Transverse colon (tissue), 4 donors: ENCODE measurements at places on chromosomes 7 and 10. TPM values are rescaled to one million over a fixed set of nuclear protein-coding genes. Genes with fewer than 3 reads are reported as not detected.

DNA sequence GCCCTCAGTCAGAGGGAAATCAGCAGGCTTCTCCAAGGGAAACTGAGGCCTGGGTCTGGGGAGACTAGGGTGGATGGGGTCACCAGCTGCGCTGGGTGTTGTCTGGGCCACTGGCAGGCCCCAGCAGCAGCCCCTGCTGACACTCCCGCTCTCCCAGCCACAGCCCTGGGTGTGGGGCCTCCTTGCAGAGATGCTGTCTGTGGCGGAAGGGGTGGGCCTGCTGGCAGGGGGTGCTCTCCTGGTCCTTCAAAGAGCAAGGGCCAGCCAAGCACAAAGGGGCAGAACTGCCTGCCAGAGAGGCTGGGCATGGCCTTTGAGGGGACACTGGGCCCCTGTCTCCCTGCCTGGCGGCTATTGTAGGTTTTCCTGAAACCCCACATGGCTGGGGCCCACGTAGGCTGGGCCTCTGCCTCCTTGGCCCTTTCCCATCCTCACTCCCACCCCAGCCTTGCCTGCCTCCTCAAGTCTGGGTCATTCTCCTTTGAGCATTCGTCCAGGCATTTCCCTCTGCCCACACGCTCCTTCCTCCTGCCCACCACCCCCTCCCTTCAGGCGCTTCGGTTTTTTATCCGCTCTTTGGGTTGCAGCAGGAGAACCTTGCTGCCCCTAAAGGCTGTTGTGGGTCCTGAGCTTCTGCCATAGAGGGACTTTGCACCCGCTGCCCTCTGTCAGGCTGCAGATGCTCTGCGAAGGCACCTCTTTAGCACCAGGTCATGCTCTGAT lies 9.1 kb downstream of the COL13A1 start:
- DNase-seq = no peak

DNA sequence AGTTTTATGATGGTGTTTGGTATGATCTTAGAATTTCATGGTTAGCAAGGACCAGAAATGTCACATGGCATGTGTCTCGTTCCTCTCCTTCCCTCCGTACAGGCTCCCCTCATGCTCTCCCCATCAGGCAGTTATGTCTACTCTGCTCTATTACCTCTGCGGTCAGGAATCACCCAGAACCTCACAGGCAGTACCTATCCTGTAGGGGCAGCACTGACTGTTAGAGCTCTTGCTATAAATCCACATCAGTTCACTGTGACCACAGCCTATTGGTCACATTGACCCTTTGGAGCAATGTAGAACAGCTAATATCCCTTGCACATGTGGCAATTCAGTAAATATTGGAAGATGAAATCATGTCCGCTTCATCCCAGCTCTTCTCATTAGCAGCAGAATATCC lies 151.8 kb downstream of the WNT2 start:
- DNase-seq = no peak

DNA sequence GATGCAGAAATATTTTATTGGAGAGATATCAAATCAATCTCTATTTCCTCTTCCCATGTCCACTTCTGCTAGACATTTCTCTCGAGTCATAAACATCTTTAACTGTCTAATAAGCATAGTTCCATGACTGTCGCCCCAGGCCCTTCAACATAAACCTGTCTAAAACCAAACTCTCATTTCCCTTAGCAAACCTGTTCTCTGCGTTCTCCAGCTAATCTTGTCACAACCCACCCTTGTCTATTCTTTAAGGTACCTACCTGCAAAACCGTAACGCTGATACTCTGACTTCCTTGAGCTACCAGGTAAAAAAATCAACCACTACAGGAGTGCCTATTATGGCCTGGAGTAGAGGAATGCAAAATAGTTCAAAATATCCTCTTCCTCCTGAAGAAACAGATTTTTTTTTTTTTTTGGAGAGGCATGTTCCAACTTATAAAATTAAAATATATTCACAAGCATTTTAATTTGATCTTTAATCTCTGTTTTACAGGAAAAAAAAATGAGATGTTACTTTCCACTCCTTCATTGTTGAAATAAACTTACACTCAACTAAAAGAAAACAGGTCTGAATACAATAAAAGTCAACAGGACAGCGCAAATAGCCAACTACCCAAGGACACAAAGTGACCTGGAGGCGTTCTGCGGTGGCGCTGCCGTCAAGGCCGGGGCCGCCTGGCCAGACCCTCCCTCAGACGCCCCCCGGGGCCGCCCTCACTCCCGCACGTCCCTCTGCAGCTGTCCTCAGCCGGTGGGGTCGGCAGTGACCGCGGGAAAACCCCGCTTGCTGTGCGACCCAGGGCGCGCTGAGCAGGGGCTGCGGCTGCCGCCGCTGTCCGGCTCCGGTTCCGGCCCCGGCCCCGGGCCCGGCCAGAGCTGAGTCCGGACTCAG lies 765 bp downstream of the SLC25A40 start:
- DNase-seq = peak; percentile 41

- no peak for DNase-seq
Measured at GRCh38 chr7:134197345-134197744, 70.2 kb downstream of the LRGUK start.

- DNase-seq = no peak
Measured at GRCh38 chr10:127351542-127351941, 155.2 kb upstream of the INSYN2A start.

DNA sequence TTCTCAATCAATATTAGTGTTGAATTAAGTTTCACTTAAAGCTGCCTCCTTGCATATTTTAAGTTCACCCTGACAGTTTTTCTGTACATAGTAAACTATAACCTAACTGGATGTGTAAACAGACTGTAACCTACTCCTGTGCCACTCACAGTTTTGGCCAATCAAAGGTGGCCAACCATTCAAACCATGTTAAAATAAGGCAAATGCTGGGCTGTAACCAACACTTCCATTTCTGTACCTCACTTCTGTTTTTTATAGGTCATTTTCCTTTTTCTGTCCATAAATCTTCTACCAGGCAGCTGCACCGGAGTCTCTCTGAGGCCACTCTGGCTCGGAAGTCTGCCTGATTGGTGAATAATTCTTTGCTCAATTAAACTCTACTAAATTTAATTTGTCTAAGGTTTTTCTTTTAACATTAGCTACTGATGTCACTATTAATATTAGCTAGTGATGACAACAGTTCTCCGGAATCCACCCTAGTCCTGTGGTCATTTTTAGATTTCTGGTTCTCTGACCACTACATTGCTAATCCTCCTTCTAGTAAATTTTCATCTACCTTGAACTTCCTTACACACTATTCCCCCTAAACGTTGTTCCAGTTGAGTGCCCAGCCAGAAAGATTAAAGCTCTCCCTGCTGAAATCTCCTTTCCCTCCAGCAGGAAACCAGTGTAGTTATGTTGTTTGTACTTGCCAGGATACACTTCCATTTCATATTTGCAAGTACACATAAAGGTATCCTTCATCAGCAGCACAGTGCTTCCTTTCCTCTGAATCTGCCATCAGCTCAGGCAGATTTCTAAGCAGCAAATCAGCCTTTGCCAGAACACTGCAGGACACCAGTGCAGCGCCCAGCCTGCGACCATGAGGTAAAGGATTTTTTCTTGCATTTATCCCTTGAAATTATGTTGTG lies 18.6 kb upstream of the IFIT2 start:
- no peak for DNase-seq

DNA sequence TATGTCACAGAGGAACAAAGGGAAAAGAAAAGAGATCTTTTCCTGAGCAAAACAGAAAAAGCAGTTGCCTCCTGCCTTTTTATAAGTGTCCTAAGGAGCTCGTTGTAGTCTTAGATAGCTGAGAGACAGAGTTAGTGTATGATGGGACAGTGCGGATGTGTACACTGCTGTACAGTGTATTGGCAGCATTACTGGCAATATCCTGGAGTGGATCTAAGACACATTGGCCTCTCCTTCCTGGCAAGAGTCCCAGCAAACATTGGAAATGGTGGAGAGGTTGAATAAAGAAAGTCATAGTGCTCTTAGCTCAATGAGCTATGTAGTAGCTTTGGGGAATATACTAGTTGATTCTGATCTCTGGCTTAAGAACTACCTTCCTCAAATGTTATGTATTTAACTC lies 22.7 kb downstream of the GARS1 start:
- DNase-seq = no peak

GRCh38 chr7:34219153-34219718 lies 313.9 kb downstream of the BMPER start:
- DNase-seq = no peak

DNA sequence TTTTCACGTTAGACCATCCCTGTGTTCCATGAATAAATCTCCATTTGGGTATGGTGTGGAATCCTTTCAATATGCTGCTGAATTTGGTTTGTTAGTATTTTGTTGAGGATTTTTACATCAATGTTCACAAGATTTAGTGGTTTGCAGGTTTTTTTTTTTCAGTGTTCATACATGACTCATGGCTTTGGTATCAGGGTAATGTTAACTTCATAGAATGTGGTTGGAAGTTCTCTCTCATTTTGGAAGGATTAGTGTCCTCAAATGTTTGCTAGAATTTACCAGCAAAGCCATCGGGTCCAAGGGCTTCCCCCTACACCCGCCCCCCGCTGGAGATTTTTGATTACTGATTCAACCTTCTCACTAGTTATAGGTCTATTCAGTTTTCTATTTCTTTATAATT lies 398.0 kb downstream of the NXPH1 start:
- no peak for DNase-seq

GRCh38 chr10:121168545-121169216 lies 317.5 kb downstream of the WDR11 start:
- no peak for DNase-seq

DNA sequence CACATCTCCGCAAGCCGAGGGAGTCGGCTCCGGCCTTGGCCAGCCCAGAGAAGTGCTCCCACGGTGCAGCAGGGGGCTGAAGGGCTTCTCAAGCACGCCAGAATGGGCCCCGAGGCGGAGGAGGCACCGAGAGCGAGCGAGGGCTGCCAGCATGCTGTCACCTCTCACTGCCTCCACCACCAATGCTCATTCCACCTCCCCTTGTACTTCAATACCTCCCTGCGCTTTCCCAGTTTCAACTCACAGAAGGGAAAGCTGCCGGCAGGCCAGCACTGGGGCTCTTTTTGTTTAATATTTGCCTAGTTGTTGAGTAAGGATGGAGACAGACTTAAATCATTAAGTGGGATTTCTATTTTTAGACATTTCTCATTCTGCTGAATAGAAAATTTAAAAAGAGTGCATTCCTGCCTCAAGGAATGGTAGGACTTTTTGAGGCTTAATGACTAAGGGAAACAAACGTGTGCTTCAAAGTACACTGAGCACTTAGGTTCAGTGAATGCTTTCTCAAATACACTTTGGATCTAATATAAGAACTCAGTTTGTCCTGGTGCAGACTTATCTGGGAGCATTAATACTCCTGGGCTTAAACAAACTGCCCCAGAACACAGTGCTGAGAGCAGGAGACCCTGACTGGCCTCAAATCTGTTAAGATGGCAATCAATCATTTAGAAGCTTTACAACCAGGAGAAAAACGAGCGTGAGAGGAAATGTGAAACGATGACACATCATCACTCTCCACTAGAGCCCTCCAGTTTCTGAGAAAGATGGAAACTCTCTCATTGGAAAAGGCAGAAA lies 131.2 kb downstream of the RALA start:
- DNase-seq = no peak

- DNase-seq = no peak
Measured at GRCh38 chr10:43260911-43261577, 5.8 kb downstream of the RASGEF1A start.

- no peak for DNase-seq
Measured at GRCh38 chr7:118005026-118005425, 131.8 kb upstream of the CTTNBP2 start.

GRCh38 chr7:103988468-103989199 lies 824 bp downstream of the RELN start:
- no peak for DNase-seq

The OPN1SW gene
- not detected for total RNA-seq

The GPR37 gene
- 1.1 TPM for total RNA-seq

The FZD1 gene
- total RNA-seq = 8.3 TPM

The SPDYE11 gene
- total RNA-seq = not detected

The MYL7 gene
- not detected for total RNA-seq

The SUN3 gene
- total RNA-seq = not detected

The IKZF1 gene
- 9.7 TPM for total RNA-seq

The MBL2 gene
- total RNA-seq = not detected
